ENCODE measurements at places on chromosomes 4 and X.

DNA sequence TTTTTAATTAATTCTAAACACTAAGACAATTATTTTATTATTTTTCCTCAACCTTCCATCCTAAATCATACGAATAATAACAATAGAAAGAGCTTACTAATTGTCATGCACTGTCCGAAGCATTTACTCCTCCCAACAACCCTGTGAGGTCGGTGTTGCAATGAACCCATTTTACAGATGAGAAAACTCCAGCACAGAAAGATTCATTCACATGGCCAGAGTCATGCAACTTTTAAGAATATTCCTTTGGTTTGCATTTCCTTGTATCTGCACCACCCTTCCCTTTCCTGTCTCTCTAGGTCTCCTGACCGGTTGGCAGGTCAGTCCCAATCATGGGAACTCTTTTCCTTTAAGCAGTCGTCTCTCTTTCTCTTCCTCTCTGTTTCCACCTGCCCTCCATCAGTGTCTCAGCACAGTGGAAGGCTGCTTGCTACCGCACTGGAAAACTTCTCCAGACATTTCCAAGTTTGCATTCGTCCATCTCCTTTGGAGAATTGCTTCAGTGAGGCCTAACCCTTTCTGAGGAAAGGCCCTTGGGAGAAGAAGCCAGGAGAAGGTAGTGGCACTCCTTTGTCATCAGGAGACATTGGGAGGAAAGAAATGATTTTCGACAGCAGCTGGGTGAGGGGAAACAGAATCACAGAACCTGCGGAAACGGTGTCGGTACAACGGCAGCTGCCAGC lies 1.9 kb upstream of the TMSB4X start:
- DNase-seq = no peak

DNA sequence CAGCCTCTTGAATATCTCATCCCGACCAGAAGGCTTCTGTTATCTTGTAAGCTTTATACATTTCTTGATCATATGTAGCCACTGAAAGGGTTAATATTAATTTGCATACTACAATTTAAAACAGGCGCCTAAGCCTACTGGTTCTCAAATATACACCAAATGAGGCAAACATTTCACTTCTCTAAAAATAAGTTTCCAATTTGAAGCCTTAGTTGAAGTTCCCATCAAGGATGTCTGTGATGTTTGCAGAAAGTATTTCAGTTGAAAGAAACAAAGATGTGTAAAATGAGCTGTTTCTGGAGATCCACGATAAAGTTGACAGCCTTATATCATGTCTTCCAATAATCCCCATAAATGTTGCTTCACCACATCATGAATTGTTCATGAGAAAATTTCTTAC lies 70.6 kb downstream of the KIT start:
- DNase-seq = no peak

DNA sequence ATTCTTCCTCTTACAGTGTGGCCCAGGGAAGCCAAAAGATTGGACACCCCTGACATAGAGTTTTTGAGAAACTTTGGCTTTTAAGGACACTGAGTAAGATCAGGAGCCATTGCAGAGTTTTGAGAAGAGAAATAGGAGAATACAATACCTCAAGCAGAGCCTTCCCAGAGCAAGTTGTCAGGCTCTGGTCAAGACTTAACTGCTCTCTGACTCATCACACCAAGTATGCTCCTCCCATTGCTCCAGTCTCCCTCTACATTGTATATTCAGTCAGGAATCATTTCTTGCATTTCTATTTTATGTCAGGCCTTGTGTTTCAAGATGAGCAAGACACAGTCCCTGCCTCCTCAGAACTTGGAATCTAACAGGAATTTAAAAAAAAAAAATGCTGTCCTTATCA lies 176.4 kb upstream of the FMR1 start:
- DNase-seq = no peak

- DNase-seq = no peak
Observed at GRCh38 chr4:140089216-140089615, 64.8 kb downstream of the MAML3 start.

GRCh38 chrX:154602226-154602625 lies 16.9 kb downstream of the CTAG1B start:
- DNase-seq = no peak

DNA sequence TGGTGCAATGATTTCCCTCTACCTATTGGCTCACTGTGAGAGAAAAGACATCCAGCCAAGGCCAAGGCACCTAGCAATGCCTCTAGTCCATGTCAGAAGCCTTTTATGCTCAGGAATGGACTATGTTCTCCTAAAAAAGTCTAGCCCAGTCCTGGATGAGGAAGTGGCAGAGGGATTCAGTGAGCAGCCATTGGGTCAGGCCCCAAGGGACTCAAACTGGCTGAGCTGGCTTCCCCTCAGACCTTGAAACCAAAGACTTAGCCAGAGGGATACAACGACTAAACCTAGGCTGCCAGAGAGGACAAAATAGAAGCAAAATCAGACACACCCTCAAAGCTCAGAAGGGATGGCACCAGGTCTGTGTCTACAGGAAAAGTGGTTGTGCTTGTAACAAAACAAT lies 49.1 kb downstream of the ARHGEF9 start:
- no peak for DNase-seq
